ENCODE measurements at places on chromosomes 3 and 15.

GRCh38 chr15:67945951-67946700 is 106.3 kb upstream of the RNU6-1 start:
- DNase-seq: no peak

DNA sequence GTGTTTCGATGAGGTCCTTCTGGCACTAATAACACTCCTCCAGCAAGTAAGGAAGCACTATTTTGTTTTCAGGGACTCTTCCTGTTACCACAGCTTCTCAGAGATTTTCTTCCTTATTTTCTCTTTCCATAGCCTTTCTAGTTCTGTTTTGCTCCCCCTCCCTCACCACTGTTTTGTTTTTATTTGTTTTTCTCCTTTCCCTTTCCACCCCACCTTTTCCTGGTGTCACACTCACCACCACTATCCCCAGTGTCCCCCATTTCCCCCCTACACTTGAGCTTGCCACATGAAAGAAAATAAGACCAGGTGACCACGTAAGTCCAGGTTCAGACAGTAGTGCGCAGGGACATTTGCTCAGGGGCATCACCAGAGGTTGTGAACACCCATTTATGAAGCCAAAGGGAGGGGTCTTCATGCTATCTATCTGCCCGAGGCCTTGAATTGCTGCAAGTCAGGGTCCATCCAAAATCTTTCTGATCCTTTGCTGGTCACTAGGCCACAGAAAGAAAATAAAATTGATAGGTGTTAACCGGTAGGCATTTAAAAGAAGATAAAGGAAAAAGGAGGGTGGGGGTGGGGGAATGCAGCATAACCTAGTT is 1.4 kb upstream of the RFTN1 start:
- DNase-seq: no peak

- no peak for DNase-seq
These were observed 258.4 kb downstream of the GBE1 start for GRCh38 chr3:81503026-81503425.

- DNase-seq: no peak
These were observed 263.6 kb upstream of the GADL1 start for GRCh38 chr3:31157893-31158620.

DNA sequence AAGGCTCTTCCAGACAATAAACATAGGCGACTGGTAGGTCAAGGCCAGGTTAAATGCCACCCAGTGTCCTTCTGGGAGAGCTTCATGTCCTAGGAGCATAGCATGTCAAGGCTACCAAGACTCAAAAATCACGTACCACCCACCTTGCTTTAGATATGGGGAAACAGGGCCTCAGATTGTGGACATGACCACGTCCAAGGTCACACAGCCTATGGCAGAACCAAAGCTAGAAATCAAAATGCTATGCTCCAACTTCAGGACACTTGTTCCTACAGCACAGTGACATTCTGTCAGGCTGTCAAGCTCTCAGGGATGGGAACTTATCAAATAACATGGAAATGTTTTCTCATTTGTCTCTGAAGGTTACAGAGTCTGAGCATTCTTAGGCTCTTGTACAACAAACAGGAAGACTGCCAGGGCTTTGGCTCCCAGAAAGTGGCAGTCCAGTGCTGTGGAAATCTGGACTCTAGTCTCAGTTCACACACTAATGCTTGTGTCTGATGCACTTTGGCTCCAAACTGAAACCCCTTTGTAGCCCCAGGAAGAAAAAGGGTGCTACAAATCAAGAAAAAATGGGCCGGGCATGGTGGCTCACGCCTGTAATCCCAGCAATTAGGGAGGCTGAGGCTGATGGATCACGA is 170.4 kb upstream of the LPP start:
- DNase-seq: no peak

GRCh38 chr3:153080778-153081240 is 81.2 kb upstream of the RAP2B start:
- DNase-seq: no peak

DNA sequence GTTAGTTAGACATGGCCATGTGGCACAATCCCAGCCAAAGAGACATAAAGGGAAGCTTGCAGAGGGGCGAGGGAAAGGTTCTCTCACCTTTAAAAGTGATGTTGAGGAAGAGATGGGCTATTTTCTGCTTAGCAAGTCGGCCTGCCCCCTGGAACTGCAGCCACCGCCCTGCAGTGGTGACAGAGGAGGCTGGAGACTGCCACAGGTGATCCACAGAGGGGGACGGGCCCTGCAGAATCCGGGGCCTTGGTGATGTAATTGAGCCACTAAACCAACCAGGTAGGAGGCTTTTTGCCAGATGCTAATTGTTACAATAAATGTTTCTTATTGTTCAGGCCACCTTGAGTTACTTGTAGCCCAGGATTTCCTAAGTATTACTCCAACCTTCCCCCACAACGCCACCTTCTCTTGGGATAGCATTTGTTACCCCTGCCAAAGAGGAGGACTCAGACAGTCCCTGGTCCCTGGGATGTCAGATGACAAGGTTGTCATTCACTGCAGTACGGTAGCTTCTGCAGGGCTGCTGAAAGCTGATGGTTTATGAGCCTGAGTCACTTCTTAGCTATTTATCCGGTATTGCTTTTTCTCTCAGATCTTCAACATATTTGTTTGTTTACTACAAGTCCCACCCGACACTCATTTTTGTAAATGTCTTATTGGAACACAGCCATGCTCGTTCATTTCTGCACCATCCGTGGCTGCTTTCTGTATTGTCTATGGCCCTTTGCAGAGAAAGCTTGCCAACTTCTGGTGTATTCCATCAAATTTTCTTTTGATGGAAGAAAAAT is 63.3 kb upstream of the SEC61A1 start:
- no peak for DNase-seq

GRCh38 chr3:57164217-57164656 is 916 bp downstream of the IL17RD start:
- DNase-seq: no peak

GRCh38 chr15:32649342-32649741 is 7.8 kb downstream of the SCG5 start:
- DNase-seq: no peak

Data from CD8-positive, alpha-beta memory T cell (primary cell).